Regular cardiac myocyte (primary cell): ENCODE measurements at places on chromosomes 6 and 20. TPM values are rescaled to one million over a fixed set of nuclear protein-coding genes. Genes with fewer than 3 reads are reported as not detected.

Gene CST2
- 6.9 and 38.1 TPM in 2 replicates for total RNA-seq

Gene CASS4
- total RNA-seq: 0.28 and 2.9 TPM in 2 replicates

Gene LRRC73
- 0.19 and 0.56 TPM in 2 replicates for total RNA-seq

Gene ANKRD6
- total RNA-seq: 2.5 and 10.1 TPM in 2 replicates

Gene OPN5
- total RNA-seq: not detected in 2 replicates

Gene OR2B6
- total RNA-seq: not detected in 2 replicates

Gene RUNX2
- total RNA-seq: 0.77 and 1.7 TPM in 2 replicates

Gene HFE
- 13.0 and 14.2 TPM in 2 replicates for total RNA-seq

Gene DTNBP1
- total RNA-seq: 3.7 and 8.1 TPM in 2 replicates

Gene CST4
- total RNA-seq: 0.77 and 1.7 TPM in 2 replicates

Gene ME1
- 9.9 and 11.3 TPM in 2 replicates for total RNA-seq

Gene TBXT
- not detected in 2 replicates for total RNA-seq

Gene HRH3
- not detected in 2 replicates for total RNA-seq

Gene LY6G6C
- under 0.01 TPM in 1 of 2 replicates, not detected in the other for total RNA-seq

Gene RIPPLY2
- not detected in 2 replicates for total RNA-seq

Gene TCF15
- total RNA-seq: not detected in 2 replicates

Gene ROS1
- under 0.01 TPM in 2 replicates for total RNA-seq

Gene ZBP1
- not detected in 2 replicates for total RNA-seq

Gene SLC22A2
- under 0.01 TPM in 1 of 2 replicates, not detected in the other for total RNA-seq

Gene SEMG1
- not detected in 2 replicates for total RNA-seq

Gene HLA-DQB1
- under 0.01 TPM in 1 of 2 replicates, not detected in the other for total RNA-seq

Gene FRK
- total RNA-seq: 0.58 and 0.85 TPM in 2 replicates

Gene PAK5
- total RNA-seq: not detected in 2 replicates

Gene GNMT
- 0.19 TPM in 1 of 2 replicates, not detected in the other for total RNA-seq

Gene MEP1A
- not detected in 2 replicates for total RNA-seq

Gene TSBP1
- total RNA-seq: not detected in 2 replicates

Gene SIRPB1
- total RNA-seq: 0.19 and 2.5 TPM in 2 replicates

Gene PRR18
- total RNA-seq: not detected in 2 replicates

Gene MLN
- not detected in 2 replicates for total RNA-seq

Gene BHLHE23
- total RNA-seq: not detected in 2 replicates

Gene RWDD2A
- 3.6 and 4.5 TPM in 2 replicates for total RNA-seq

Gene ZSCAN16
- total RNA-seq: 1.5 and 3.1 TPM in 2 replicates

Gene CLPSL1
- total RNA-seq: not detected in 2 replicates

Gene LRFN2
- not detected in 2 replicates for total RNA-seq

Gene SLC2A10
- 32.2 and 49.3 TPM in 2 replicates for total RNA-seq
